GM19239 (cell line): ENCODE measurements at places on chromosomes 7 and 10.

GRCh38 chr7:148867596-148868377, 16.3 kb downstream of the EZH2 start:
- no peak for DNase-seq

DNA sequence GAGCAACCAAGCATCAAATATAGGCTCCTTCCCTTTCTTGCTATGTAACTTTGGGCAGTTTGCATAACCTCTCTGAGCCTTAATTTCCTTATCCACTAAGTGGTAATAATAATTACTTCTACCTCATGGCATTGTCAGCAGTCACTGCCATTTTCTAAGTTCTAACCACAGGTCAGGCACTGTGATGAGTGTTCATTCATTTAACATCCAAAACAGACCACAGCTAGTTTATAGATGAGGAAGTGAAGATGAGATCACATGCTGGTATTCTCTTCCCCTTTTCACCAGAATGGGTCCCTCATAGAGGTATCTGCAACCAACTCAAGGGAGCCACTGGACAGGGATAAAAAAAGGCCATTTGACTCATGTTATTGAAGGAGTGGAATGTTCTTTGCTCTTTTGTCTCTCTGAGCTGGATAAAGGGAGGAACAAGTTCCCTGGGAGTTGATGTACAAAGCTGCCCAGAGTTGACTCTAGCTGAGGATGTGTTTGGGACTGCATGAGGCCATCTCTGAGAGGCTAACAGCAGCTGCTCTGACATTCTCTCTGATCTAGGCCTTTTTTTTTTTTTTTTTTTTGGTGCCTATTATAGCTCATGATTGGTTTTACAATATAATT, 65.0 kb downstream of the DNAJC12 start:
- DNase-seq = no peak

DNA sequence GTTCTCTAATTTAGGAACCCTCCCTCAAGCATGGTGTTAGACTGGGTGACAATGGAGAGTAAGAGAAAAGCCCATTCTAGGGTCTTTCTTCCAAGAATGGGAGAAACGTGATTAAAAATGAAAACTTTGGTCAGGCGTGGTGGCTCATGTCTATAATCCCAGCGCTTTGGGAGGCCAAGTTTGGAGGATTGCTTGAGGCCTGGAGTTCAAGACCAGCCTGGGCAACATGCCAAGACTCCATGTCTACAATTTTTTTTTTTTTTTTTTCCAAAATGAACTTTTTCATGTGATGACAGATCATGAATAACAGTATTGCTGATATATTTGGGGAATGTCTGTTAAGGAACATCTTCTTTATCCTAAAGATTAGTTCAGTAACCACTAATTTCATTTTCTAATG, 194.6 kb downstream of the MLLT10 start:
- no peak for DNase-seq

DNA sequence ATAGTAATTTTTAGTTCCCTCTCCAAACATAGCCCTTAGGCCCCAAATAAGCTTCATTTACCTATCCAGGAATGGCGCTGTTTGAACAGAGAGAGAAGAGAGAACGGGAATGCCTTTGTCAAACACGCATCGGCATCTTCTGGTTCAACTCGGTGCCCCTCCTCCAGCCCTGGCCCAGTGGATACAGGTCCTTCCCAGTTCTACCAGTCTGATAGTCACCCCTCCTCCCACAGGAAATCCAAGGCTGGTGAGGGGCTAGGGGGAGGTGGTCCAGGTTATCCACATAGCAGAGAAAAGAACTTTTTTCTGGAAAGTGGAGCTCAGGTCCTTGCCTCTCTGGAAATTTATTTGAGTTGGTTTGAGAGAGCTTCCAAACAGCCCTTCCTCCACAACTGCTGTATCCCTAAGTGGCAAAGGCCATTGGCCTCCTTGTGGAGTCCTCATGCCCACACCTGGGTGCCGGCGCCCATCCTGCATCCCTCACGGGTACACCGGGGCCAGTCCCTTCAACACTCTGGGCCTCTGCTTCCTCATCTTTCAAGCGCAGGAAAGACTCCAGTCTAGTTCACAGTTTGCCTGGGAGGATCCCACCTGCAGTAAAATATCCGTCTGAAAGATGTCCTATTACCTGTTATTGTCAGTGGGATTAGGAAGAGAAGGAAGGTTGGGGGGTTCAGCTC, 287.4 kb downstream of the CELF2 start:
- no peak for DNase-seq

GRCh38 chr10:6064119-6064518, 2.0 kb upstream of the IL2RA start:
- DNase-seq = no peak

GRCh38 chr7:127035203-127035849, 217.4 kb downstream of the GRM8 start:
- no peak for DNase-seq

DNA sequence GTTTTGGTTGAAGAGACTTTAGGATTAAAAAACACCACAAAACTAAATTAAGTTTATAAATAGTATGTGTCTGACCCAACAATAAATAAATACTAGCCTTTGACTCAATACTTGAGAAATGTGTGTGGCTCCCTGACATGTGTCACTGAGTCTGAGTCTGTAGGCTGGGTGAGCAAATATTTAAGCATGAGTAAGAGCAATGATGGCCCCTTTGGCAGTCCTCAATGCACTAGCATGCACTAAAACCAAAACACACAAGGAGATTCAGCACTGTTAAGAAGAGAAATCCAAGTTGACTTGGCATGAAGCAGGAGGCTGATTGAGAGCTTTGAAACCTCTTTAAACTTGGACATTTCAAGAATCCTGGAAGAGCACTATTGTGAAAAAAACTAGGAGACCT, 37.1 kb downstream of the CCDC71L start:
- DNase-seq = no peak

- no peak for DNase-seq
Measured at GRCh38 chr10:33303988-33304387, 30.5 kb downstream of the NRP1 start.

DNA sequence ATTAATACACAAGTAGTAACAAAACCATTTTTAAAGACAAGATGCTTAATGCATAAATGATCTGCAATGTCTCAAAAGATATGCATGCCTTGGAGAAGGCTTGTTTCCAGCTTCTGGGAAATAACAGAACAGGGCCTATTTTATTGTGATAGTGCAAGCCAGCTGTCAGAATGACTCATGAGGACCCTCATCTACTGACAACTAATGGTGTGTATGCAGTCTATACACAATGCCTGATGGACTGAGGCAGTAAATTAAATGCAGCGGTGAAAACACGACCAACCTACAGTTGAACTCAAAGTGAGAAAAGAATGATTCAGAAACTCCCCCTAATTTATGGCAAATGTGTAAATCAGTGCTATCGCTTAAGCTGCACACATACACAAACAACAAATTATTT, 46.3 kb downstream of the VPS41 start:
- DNase-seq = no peak

DNA sequence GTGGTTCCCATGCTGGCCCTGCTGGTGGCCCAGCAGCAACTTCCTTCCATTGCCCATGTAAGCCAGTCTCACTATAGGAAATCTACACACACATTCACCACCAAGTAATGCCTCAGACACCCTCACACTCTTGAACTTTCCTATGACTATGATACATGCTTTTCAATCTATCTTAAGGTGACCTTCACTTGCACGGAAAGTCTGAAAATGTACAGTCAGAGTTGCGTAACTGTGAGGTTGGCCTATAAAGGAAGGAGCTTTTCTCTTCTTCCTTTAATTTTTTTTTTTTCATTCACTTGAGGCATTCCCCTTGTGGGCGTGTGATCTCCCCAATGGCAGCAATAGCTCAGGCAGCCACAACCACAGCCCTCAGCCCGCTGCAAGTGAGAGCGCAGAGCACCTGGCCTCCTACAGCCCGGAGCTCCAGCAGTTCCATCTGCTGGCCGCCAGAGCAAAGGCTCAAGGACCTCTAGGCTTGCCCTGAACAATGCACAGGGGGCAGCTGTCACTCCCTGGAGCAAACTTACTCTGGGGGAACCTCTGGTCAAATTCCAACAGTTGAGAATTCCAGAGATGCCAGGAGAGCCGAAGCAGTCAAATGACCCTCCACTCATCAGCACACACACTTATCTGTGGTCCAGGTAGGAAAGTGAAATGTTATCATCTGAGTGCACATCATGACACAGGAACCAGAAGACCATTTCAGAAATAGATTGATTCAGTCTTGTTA, 123.1 kb upstream of the ADO start:
- DNase-seq = peak; percentile 48

GRCh38 chr10:29810816-29811215, 176.0 kb upstream of the SVIL start:
- DNase-seq = no peak

DNA sequence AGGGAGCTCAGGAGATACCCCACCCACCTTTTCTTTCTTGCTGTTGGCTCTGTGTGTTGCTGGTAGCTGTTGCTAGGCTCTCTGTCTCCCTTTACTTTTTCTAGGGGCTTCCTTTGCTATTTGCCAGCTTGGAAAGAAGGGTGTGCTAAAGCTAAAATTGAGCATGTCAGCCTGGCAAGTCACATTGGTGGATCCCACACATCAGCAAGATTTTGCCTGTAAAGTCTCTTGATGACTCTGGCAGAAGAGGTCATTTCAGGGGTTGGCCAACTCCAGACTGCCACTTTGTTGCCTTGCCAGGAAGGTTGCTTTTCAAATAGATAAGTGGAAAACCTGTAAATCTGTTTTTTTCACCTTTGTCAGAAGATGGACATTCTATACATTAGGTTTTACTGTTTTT, 9.9 kb downstream of the CCNY start:
- DNase-seq = no peak

- no peak for DNase-seq
Measured at GRCh38 chr10:97991871-97992270, 38.5 kb downstream of the CRTAC1 start.

DNA sequence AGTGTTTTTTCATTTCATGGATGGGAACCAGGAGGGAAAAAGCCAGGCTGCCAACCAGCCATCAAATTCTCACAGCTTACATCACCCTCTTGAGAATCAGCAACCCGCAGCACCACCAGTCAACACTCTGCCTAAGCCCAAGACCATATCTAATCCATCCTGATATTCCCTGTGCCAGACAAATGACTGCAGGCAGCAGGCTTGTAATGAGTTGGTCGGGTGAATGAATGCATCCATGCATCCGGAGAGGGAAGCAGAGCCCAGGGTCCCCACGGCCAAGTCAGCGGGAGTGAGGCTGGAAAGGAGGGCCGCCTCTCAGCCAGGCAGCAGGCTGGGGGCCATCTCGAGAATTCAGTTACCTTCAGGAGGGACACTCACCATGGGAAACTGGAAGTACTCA, 46.9 kb downstream of the SLIT1 start:
- no peak for DNase-seq

GRCh38 chr7:19663816-19664462, 44.9 kb downstream of the POLR1F start:
- DNase-seq = peak; percentile 9

DNA sequence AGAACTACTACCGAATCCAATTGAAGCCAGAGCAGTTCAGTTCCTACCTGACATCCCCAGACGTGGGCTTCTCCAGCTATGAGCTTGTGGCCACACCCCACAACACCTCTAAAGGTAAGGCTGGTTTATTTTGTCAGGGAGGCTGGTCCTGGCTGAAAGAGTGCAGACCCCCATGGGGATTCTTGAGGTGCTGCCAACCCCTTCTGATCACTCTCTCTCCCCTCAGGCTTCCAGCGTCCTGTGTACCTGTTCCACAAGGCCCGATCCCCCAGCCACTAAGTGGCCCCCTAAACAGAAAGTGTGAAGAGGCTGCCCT, 3.1 kb downstream of the PPP1R35 start:
- no peak for DNase-seq

GRCh38 chr7:153061910-153062528, 302.5 kb downstream of the ACTR3B start:
- no peak for DNase-seq

GRCh38 chr10:48545462-48546145, 59.3 kb downstream of the ARHGAP22 start:
- no peak for DNase-seq

- no peak for DNase-seq
Measured at GRCh38 chr10:80582286-80582960, 44.7 kb downstream of the SH2D4B start.

DNA sequence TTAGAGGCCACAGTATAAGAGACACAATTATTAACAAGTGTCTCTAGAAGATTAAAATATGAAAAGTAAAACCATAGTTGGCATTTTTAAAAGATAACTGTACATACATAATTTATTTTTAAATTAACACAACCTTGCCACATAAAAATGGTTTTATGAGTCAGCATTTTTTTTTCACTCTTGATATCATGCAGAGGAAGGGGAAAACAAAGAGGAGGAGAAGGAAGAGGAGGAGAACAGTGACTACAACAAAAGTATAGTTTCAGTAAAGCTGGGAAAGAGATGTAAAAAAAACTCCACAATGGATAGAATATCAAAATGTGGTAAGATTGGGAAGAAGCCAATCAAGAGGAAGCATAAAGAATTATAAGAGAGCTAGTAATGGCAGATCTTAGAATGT, 34.0 kb downstream of the CH25H start:
- no peak for DNase-seq

DNA sequence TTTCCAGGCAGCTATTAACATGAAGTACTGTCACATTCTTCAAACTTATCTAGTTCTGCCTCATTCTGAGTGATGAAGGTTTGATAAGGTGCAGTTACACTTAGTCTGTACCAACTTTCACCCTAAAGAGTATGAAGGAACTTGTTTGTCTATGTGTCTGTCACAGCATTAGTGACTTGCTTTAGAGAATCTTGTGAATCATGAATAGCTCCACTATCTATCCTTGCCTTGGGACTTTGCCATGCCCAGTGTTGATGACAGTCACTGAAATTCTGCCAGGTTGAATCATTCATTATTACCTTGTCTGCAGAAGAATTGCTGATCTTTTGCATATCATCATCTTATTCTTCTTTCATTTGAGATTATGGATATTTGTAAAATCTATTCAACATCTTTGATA, 50.9 kb upstream of the A1CF start:
- DNase-seq = no peak

- DNase-seq = no peak
Measured at GRCh38 chr10:89032141-89032891, 41.7 kb downstream of the FAS start.

- no peak for DNase-seq
Measured at GRCh38 chr10:82038587-82038986, 163.6 kb downstream of the NRG3 start.

DNA sequence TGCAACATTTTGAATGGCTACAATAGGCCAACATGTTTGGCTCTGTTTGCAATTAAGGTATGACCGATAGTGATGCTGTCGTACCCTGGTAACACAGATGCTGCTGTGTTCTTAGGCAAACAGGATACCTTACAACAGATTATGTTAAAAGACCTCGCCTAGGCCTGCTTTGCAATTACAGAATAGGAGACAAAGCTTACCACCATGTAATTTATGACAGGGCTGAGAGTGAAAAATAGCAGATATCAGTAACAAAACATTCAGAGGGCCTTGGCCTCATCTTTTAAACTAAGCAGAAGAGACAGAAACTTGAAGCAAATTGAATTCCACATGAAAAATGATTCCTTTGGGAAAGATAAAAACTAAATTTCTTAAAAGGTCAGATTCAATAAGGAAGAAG, 29.4 kb upstream of the ABLIM1 start:
- DNase-seq = no peak

GRCh38 chr7:26085771-26086170, 66.2 kb upstream of the NFE2L3 start:
- DNase-seq = no peak

- DNase-seq = no peak
Measured at GRCh38 chr10:76352300-76352699, 920.9 kb downstream of the LRMDA start.
